T47D (cell line): ENCODE measurements at places on chromosomes 11 and 22.
A peak's percentile ranks its signal among the peaks of the same experiment; 100 is the strongest.

DNA sequence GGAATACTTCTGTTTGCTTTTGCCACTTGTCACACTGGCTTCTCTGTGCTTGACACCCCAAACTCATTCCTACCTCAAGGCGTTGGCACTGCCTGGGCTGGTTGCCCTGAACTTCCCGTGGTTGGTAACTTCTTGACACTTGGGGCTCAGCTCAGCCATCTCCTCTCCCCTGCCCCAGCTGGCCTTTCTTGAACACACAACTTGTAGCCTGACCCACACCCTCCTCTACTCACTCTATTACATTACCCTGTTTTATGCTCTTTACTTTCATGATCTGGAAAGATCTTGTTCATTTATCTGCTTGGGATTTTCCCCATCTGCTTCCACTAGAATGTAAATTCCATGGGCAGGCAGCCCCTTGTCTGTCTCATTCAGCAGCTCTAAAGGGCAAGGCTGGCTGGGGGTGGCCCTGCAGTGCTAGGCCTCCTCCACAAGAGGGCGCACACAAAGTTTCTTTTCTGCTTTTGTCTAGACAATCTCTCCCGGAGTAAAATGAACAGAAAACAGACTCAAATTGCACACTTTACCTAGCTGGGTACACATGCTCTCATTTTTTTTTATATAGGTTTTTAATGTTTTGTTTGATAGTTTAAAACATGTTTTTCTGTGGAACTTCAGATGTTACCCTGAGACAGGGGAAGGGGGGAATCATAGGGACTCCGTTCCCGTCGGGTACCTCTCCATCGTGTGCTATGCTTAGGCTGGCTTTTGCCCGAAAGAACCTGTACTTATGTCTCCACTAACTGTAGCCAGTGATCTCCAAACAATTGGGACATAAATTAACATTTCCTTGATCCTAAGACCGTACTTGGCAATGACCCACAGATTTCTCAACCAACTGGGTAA lies 16.4 kb upstream of the MRGPRX2 start:
- DNase-seq, result peak; percentile 57

- no peak for DNase-seq
Measured at GRCh38 chr22:48302657-48303368, 1524.9 kb downstream of the BRD1 start.

GRCh38 chr22:32325811-32326237 lies 31.8 kb upstream of the RFPL3 start:
- no peak for DNase-seq

DNA sequence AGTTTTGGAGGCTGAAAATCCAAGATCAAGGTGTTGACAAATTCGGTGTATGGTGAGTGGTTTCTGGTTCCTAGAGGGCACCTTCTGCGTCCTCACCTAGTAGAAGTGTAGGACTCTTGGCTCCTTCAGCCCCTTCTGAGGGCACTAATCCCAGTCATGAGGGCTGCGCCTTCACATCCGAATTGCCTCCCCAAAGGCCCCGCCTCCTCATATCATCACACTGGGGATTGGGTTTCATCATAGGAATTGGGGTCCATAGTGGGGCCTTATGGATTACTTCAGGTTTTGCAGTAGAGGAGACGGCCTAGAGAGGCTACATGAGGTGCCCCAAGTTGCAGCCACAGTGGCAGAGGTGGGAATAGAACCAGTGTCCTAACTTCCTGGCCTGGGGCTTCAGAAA lies 87.1 kb downstream of the CEP164 start:
- DNase-seq, result no peak

DNA sequence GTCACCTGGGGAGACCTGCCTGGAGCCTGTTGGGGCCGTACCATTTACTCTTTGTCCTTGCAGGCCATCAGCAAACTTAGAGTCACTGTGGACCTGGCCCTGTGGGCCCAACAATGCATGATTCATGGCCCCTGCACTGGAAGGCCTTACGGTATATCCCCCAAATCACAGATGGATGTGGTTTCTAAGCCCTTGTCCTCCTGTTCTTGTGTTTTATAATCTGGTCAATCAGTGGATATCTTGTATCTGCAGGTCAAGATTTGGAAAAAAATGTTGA lies 6.2 kb downstream of the TSKU start:
- no peak for DNase-seq

- no peak for DNase-seq
Measured at GRCh38 chr22:44658311-44658953, 43.6 kb upstream of the PRR5 start.

GRCh38 chr11:99683933-99684332 lies 663.2 kb downstream of the CNTN5 start:
- no peak for DNase-seq
